Stimulated activated naive CD8-positive, alpha-beta T cell treated with anti-CD3 and anti-CD28 coated beads, Interleukin-15, Interleukin-2, amounts not matched to agents 100 U/mL and 50 U/mL, for 24 hours (primary cell): ENCODE measurements at places on chromosomes 7 and 10.

- DNase-seq: no peak
Observed at GRCh38 chr10:99782447-99783286, at the start of gene ABCC2. TSS of gene ABCC2 (plus strand) at chr10:99782640. CDS start at chr10:99782845, 205 bp downstream.

- DNase-seq: no peak
Observed at GRCh38 chr7:153943861-153944260, 108.3 kb upstream of the DPP6 start.

GRCh38 chr10:124974131-124974530, 32.2 kb downstream of the ZRANB1 start:
- no peak for DNase-seq

GRCh38 chr7:41579961-41580935, 122.6 kb downstream of the INHBA start:
- no peak for DNase-seq

- DNase-seq: no peak
Observed at GRCh38 chr7:76326646-76327233, 24.3 kb downstream of the HSPB1 start.

- DNase-seq: no peak
Observed at GRCh38 chr7:32481176-32481575, 9.0 kb downstream of the LSM5 start.

DNA sequence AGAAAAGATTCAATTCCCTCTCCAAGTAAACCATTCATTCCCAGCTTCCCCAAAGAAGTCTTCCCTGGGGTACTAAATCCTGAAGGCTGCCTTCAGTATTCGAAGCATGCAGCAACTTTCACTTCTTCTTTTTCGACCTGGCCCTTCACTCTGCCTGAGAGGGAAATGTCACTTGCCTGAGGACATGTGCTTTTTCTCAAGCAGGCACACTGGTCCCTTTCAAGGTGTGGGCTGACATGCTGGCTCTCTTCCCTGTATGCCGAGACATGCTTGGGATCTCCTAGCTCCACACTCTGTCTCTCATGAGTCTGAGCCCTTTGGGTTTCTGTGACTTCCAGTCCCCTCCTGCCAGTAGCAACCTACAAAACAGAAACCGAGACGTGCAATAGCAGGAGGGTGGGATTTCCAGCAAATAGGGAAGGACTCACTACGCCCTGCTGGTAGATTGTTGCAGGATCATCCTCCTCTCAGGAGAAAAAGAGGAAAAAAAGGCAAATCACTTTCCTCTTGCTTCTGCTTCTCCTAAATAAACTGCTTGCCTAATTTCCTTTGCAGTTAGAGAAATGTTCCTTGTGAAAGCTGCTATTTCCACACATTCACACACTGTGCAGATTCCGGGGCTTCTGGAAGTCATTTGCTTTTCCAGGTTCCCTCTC, 33.5 kb downstream of the FIGNL1 start:
- no peak for DNase-seq
